Spinal cord (tissue), 10 donors: ENCODE measurements at places on chromosomes 7 and 10.
A peak's percentile ranks its signal among the peaks of the same experiment; 100 is the strongest.

DNA sequence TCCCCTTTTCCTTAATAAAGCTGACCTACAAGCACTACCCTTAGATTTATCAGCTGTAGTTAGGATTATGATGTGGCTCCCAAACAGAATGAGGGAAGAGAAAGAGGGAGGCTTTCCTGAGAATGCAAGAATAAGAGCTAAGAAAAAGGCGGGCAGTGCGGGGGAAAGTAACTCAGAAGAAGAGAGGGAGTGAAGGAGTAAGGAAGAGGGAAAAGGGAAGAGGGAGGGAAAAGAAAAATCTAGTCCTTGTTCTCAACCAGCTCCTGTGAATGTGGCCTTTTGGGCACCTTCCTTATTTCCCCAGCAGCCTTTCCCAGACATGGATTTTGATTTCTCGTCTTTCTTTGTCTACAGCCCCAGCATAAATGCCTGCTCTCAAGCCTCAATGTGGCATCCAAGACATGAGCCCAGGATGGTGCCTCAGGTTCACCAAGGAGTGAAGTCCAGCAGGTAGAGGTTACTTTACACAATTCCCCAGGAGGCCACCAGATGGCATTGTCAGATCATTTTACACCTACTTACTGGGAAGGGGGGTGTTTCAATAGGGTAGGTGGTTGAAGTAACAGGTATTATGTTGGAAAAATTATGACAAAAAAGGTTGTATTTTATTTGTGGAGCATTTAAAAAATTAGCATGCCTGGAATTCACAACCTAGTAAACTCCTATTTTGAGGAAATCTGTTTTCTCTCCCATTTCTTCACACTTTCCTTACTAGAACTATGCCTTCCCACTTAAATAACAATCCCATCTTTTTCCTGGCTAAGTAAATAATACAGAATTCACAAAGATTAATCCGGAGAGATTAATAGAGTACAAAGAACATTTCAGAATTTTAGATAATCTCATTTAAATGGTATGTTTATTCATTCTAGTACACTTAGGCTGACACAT is 106.5 kb downstream of the HTR7 start:
- DNase-seq, result no peak

DNA sequence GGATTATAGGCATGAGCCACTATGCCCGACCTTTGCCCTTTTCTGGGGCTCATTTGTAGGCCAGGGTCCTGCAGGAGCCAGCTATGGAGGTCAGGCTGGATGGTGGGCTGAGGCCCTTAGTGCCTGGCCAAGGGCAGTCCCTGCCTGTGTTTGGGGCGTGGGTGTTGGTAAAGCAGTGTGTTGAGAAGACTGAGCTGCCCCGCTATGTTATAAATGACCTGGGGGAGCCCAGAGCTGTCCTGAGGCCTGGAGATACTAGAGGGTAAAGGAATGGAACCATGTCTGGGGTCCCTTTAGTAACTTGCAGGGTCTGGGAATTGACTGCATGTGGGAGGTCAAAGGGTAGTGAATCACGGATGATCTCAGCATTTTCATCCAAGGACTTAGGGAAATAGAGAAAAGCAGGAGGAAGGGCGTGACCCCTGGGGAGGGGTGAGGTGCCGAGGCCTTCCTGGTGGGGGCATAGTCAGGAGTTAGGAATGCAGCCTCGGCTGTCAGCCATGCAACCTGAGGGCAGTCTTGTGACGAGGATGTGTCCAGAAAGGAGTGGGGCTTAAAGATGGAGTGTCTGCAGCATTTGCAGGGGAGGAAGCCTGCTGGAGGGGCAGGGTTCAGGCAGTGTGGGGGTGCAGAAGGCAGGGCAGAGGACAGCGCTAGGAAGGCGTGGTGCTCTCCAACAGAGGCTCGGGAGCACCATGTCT is 31.5 kb downstream of the TMEM248 start:
- no peak for DNase-seq

DNA sequence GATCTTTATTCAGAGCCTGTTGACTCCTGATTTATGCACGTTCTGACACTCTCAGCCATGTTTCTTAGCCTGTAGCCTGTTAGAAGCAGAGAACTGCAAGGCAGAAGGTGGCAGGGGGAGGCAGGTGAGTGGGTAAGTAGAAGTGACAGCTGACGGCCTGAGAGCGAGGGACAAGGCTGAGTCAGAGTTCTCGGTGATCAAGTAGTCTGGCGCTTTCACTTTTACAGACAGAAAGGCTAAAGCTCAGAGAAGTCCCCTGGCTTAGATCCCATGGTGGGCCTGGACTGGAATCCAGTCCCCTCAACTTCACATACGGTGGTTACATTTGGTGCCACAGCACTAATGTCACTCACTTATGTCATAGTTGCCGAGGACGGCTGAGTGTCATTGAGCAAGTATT is 139.0 kb downstream of the TACC2 start:
- no peak for DNase-seq

GRCh38 chr7:50595491-50596102 is 30.4 kb upstream of the DDC start:
- DNase-seq, result peak; percentile 73

DNA sequence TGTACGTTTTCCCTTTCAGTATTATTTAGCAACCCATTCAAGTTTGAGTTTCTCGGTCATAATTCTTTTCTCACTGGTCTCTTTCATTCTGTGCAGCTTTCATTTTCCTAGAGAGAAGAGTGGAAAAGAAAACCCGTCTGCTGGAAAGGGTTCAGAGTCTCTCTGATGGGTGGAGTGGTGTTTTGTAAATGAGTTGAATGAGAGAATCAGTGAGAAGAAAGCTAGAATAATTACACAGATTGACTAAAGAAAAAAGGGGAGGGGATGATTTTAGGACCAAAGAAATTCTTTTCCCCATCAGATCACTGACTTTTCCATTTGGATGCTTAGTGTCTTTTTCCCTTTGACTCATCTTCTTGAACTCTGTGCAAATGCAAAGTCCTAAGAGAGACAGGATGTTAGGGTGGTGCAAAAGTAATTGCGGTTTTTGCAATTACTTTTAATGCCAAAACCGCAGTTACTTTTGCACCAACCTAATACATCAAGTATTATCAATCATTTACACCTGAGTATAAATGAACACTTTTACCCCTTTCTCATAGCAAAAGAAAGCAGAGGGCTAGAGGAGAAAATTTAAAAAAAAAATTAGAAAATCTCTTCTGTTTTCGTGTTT is 242.1 kb upstream of the SP4 start:
- no peak for DNase-seq

- no peak for DNase-seq
Measured at GRCh38 chr7:99499371-99499720, 735 bp downstream of the ZNF394 start.

DNA sequence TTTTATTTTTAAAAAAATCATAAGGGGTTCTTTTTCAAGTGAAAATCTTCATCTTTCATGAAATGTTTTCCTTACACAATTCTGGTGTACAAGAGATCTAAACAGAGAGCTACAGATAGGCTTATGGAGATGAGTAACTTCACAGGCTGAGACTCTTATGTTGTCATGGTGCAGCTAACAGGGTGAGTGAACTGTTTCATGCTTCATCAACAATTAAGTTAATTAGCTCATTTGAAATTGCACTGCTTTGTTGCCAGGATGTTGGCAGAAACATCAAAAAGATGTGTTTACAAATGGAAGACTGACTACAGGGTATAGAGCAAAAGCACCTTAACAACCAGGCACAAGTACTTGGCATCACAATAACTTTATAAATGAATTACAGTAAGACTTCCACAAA is 230.8 kb downstream of the FOXP2 start:
- DNase-seq, result peak; percentile 89

- no peak for DNase-seq
Measured at GRCh38 chr10:70331486-70332268, 47.9 kb upstream of the NPFFR1 start.

DNA sequence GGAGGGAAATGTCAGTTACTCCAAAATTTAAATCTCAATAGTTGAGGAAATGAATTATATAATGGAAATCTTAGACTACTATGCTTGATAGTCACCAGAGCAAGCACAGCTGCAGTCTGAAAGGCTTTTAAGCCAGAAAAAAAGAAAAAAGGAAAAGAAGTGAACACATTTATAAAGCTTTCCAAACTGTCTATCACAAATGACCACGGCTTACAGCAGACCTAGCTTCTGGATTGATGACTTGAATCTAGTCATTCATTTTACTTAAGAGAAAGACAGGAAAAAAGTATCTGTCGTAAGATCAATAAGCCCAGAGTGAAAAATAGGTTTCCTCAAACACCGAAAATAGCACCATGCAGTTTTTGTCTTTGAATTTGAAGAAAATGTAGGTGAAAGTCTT is 67.9 kb upstream of the OGDHL start:
- peak; percentile 51 for DNase-seq

DNA sequence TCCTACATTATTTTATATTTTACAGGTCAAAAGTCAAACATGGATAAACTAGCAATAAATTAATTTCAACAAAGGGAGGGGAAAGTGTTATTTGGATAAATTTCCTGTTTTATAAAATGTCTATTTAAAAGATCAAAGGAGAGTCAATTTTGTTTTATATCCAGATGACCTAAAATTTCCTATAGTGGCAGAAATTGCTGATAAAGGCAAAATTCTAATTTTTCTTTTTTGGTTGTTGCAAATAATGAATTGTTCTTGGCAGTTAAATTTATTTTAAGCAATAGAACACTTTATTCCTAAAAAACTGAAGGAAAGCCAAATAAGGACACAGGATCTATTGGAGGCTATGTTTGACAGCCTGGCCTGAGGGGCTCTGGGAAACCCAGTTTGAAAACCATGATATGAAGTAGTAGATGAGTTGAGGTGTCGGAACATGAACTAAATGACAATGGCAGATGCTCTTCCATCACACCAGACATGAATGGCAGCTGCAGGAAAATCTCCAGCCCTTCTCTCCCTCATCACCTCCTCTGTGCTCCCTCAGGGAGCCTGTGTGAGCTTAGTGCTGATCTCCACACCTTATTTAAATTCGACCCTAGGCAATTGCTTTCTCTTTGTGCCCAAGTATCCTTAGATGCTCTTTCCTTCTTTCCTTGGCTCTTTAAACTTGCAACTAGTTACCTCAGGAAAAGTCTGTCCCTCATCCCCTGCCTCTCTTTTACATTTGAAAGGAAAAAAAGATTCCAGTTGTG is 395.0 kb downstream of the THSD7A start:
- no peak for DNase-seq

- DNase-seq, result no peak
Measured at GRCh38 chr7:22013711-22014110, 68.0 kb upstream of the CDCA7L start.

- no peak for DNase-seq
Measured at GRCh38 chr7:131015657-131015958, 281.6 kb upstream of the KLF14 start.

DNA sequence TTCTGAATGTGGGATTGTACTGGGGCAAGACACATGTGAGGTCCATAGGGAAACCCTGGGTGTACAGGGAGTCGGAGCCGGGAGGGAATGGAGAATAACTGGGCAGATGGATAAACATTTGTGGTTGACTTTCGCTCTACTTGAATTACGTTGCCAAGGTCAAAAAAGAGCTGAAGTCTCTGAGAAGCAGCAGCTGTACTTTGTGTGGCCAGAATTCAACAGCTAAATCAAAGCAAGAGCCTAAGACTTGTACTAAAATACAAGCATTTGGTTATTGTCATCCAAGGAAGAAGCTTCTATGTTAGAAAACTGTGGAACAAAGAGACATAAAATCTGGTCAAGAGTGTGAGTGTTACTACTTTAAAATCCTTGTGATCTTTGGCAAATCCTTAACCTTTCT is 457.2 kb downstream of the ARL4A start:
- no peak for DNase-seq

GRCh38 chr10:127534074-127534473 is 15.0 kb upstream of the NPS start:
- no peak for DNase-seq

DNA sequence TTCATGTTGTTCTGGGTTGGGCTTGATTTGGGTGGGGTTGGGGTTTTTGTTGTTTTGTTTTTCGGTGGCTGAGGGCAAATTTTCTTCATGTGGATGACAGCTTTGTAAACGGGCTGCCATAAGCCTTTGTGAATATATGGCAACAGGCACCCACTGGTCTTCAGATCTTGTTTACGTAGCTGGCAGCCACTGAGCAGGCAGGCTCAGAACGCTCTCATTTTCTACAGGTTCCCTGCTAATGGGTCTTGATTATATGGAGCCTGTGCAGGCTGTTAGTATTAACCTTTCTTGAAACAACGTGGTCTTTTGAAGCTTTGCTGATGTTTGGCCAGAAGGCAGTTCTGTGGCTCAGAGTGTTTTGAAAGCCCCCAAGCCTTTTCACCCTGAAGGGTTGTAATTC is 199.7 kb downstream of the TNS3 start:
- DNase-seq, result no peak

DNA sequence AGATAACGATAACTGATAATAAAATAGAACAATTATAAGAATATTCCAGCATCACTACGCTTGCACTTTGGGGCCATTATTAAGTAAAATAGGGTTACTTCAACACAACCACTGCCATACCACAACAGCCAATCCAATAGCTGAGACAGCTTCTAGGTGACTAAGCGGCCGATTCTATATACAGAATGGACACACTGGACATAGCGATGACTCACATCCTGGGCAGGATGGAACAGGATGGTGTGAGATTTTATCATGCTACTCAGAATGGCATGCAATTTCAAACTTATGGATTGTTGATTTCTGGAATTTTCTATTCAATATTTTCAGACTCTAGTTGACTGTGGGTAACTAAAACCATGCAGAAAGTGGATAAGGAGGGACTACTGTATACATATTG is 920.9 kb downstream of the LRMDA start:
- DNase-seq, result no peak

DNA sequence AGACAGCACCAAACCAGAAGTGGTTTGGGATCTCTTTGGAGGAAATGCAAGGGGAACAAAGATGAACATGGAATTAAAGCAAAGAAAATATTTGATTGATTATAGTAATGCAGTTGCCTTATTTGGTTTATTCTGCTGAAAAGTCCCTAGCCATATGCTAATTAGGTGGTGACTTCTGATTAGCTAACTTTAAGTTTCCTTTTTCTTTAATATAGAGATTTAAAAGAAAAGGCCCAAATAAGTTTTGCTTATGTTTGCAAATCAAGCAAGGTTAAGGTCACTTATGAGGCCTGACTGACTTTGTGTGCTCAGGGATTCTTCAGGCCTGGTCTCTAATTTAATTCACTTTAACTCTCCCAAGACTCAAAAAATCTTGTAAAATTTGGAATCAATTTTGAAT is 6.2 kb upstream of the ANKRD22 start:
- DNase-seq, result no peak

GRCh38 chr7:83005410-83005809 is 157.3 kb downstream of the PCLO start:
- DNase-seq, result no peak

DNA sequence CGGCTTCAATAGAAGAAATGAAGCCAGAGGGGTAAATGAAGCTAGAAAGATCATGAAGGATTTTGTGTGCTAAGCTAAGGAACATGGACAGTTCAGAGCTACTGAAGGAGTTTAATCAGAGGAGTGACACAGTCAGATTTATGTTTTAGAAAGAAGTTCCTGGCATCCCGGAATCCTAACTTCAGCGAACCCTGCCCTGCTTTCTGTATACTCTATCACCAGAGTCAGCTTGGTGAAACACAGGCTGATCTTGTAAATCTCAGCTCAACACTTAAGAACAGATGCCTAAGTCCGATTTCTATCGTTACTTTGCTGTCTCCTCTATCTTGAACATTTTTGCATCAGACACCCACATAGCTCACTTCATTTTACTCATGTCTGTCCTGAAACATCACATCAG is 9.1 kb downstream of the AHR start:
- DNase-seq, result no peak

GRCh38 chr7:123711832-123712293 is 36.9 kb downstream of the WASL start:
- no peak for DNase-seq

GRCh38 chr7:69219381-69219780 is 378.9 kb upstream of the AUTS2 start:
- DNase-seq, result no peak

GRCh38 chr7:131327049-131327625 is 539 bp upstream of the MKLN1 start:
- no peak for DNase-seq
